Stimulated activated CD8-positive, alpha-beta memory T cell treated with anti-CD3 and anti-CD28 coated beads, Interleukin-15, amount 100 ng/mL, for 1 hour (primary cell): ENCODE measurements at places on chromosomes 11 and 22.

- DNase-seq = no peak
Measured at GRCh38 chr11:75024068-75024449, 35.3 kb downstream of the NEU3 start.

DNA sequence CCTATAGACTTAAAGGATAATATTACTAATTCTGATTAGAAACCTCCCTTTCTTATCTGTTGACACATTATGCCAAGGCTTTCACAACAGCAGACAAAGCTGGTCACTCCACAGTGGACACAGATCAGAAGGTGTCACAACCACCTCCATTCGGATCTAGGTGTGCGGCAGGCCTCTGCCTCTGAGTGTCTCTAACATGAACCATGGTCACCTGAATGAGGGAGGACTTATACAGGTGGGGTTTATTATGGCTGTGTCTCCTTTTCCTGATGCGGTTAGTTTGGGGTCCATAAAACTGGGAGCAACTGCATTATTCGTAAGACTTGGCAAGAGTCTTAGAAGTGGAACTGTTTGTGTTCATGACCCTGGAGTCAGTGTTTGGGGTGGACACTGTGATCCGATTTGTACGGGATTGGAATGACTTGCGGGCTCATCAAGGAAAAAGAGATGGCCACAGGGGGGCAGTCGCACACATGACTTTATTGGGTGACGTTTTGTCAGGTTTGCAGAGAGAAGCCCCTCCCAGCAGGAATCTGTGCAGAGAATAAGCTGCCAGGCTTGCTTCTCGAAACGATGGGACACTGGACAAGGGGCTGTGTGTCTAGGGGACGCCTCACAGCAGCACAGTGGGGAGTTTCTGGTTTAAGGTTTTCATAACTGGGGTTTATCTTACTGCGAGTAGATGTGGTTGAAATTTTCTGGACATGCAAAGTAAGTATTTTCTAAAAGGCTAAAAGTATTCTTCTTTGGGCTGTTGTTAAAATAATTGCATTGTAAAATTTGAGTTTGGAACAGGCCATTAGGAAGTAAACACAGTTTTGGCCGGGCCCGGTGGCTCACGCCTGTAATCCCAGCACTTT, 90.6 kb downstream of the GAB4 start:
- peak; percentile 20 for DNase-seq

DNA sequence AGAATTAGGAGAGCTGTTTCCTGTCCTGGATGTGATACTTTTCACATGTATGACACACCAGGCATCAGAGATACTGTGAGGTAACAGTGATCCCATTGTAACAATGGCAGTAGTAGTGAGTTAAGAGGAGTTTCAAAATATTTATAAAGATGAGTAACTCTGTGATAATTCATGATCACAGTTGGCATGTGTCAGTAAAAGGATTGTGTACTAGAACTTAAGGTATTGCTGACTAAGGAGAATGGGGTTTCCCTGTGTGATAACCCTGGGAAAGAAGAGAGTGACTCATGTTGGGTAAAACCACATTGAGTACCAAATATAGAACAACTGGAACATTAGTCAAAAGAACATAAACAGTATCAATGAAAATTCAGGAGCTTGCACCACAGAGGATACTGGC, 22.9 kb upstream of the SLC5A1 start:
- DNase-seq = no peak

- DNase-seq = no peak
Measured at GRCh38 chr11:133228471-133229329, 303.6 kb downstream of the OPCML start.

DNA sequence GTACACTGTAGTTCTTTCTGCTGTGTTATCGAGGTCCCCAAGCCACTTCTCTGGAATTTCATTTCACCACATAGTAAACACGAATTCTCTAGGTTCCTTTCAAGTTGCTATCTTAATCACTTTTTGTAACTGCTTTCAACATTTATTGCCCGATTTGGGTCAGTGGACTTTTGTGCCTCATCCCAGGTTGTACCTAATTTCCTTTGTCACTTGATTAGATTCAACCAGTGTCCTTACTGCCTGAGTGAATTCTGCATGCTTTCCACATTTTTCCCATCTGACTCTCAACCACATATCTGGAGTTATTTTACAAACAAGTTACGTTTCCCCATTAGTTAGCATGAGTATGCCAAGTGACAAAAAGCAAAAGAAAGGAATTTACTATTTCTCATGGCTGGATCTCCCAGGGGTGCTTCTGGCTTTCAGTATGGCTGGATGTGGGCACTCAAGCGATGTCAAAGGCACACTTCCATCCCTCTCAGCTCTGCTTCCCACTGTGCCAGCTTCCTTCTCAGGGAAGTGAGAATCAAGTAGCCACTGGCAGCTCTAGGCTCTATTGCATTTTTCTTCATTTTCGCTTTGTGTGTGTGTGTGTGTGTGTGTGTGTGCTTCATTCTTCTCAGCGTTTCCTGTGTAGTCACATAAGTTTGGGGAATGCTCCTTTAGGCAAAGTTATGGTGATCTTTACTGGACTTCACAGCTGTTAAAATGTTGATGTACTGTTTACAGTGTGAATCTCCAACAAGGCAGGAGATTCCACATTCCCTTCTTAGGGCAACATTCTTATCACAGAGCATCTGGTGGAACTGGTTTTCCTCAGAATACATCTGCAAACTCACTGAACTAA, 128.9 kb downstream of the DBX1 start:
- no peak for DNase-seq

DNA sequence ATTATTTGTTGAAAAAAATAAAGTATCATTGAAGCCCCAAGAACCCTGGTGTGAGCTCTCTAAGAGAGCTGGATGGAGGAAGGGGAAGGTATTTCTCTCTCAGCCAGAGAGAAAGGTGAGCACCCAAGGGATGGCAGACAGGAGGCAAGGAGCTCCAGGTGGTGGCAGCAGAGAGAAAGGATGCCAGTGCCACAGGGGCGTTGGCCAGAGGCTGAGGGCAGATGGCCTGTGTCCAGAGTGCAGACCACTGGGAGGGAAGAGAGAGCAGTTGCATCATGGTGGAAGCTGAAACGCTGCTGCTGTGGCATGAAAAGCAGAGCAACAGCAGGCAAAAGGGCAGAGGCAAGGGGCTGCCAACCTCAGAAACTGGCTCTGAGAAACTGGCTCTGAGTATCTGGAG, 8.5 kb downstream of the SPON1 start:
- no peak for DNase-seq

DNA sequence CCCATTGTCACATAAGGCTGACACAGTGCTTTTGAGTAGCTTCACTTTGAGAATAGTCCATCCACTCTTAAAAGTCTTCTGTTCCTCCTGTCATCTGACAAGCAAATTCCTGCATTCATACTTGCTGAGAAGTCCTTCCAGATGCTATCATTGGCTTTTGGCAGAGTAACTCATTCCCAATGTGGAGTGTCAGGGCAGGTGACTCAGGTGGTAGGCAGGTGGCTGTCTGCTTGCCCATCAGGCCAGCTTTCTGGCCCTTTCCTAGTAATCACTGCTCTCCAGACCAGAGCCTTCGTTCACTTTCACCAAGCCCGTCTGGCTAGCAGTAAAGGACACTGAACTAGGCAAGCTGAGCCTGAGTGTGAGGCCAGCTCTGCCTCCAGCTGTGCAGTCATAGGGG, 162.5 kb upstream of the CCDC90B start:
- DNase-seq = no peak

DNA sequence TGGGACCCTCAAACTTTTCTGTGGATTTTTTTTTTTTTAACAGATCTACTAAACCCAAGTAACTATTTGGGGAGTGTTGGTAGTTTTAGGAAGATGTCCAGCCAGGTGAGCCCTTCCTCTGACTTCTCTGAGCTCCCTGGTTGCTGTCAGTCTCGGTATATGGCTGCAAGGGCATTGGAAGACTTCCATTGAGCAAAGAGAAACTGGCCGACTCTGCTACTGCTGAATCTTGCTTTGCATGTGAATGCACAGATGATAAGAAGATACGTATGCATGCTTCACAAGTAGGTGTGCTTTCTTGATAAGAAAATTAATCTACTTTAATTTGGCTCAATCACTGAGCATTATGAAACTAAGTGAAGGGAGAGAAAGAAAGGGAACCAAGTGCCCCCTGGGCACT, 51.1 kb downstream of the BARX2 start:
- DNase-seq = no peak

GRCh38 chr11:66510990-66511339, 530 bp downstream of the BBS1 start:
- DNase-seq = no peak

DNA sequence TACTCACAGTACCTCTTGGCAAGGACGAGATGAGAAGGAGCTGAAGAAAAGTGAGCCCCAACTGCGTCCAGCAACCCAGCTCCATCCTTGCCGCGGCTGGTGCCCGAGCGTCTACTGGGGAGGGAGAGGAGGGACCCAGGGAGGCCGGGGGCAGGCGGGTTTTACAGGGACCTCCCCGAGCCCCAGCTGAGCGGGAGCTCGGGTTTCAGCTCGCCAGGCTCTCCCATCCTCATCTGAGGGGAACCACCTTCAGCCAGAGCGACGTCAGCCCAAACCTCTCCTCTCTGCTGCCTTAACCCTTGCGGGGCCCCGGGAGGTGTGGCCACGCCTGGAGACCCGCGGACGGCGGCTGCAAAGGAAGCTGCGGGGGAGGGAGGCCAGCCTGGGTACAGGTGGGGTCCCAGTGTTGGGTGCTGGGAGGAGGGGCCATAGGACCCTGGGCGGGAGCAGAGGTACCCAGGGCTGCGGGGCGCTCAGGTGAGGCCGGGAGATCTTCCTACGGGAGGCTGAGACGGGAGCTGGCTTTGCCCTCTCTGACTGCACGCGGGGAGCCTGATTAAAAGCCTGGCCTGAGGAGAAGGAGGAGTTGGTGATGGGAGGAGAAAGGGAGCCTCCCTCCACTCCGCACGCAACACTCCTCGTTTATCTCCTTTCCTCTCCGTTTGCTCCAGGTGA, at the start of gene PAMR1:
Gene PAMR1, minus strand, starts transcription at position 116 of the 675 bp plus-strand sequence. Its CDS starts 31 bp downstream, at position 85.
- no peak for DNase-seq

GRCh38 chr11:127000981-127001380, 411 bp upstream of the KIRREL3 start:
- DNase-seq = no peak

DNA sequence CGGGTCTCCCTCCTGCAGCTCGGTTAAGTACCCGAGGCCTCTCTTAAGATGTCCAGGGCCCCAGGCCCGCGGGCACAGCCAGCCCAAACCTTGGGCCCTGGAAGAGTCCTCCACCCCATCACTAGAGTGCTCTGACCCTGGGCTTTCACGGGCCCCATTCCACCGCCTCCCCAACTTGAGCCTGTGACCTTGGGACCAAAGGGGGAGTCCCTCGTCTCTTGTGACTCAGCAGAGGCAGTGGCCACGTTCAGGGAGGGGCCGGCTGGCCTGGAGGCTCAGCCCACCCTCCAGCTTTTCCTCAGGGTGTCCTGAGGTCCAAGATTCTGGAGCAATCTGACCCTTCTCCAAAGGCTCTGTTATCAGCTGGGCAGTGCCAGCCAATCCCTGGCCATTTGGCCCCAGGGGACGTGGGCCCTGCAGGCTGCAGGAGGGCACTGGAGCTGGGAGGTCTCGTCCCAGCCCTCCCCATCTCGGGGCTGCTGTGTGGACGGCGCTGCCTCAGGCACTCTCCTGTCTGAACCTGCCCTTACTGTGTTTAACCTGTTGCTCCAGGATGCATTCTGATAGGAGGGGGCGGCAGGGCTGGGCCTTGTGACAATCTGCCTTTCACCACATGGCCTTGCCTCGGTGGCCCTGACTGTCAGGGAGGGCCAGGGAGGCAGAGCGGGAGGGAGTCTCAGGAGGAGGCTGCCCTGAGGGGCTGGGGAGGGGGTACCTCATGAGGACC, 25.0 kb downstream of the FADS3 start:
- DNase-seq = no peak

DNA sequence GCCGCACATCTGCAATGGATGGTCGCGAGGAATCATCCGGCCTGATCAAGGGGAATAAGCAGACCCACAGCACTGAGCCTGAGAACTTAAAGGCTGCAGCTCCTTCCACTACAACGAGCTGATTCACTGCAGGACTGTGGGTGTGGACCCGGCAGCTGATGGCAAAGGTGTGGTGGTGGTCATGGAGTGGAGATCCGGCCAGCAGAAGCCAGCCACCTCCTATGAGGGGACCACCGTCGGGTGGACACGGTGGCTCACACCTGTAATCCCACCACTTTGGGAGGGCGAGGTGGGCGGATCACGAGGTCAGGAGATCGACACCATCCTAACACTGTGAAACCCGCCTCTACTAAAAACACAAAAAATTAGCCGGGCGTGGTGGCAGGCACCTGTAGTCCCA, 66.4 kb downstream of the DGCR2 start:
- no peak for DNase-seq

- DNase-seq = no peak
Measured at GRCh38 chr11:78251083-78251775, 62.5 kb downstream of the USP35 start.

- DNase-seq = no peak
Measured at GRCh38 chr22:47748271-47748670, 985.8 kb downstream of the TBC1D22A start.

- no peak for DNase-seq
Measured at GRCh38 chr11:32316858-32317642, 118.3 kb downstream of the WT1 start.

GRCh38 chr11:532986-533585, 2.3 kb downstream of the HRAS start:
- DNase-seq = no peak

DNA sequence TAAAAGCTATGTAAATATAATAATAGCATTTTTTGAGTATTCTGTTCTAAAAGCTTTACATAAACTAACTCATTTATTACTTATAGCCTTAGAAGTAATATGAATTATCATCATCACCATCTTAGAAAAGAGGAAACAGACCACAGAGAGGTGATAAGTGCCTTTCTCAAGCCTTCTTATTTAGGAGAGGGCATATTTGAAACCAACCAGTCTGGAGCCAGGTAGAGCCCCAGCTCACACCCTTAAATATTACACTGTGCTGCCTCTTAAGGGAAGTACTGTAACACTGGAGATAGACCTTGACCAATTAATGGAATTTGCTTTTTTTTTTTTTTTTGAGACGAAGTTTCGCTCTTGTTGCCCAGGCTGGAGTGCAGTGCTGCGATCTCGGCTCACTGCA, 2.3 kb downstream of the BCO2 start:
- DNase-seq = no peak

DNA sequence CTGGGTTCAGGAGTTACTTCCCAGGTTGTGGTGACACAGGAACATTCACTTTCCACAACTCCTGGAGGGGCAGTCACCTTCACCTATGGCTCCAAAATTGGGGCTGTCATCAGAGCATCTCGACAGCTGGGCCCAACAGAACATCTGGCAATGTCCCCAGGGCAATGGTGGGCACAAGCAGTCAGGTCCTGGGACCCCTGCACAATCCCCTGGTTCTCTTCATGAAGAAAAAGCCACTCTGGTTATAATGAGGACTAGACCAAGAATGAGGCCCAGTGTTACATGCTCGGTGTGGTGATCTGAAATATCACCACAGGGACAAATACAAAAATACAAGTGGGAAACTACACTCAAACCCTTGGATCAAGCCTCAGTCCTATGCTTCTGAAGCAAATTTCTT, 89.0 kb upstream of the VPREB1 start:
- no peak for DNase-seq

GRCh38 chr11:18706330-18707243, 8.0 kb downstream of the TMEM86A start:
- DNase-seq = peak; percentile 20

- DNase-seq = no peak
Measured at GRCh38 chr22:50432131-50432876, 42.5 kb downstream of the SBF1 start.

GRCh38 chr22:30327864-30328345, 1.2 kb upstream of the TBC1D10A start:
- DNase-seq = no peak
